ENCODE measurements at places on chromosomes 2 and 18.

GRCh38 chr2:142815375-142815774, 62.1 kb upstream of the KYNU start:
- DNase-seq, result no peak

DNA sequence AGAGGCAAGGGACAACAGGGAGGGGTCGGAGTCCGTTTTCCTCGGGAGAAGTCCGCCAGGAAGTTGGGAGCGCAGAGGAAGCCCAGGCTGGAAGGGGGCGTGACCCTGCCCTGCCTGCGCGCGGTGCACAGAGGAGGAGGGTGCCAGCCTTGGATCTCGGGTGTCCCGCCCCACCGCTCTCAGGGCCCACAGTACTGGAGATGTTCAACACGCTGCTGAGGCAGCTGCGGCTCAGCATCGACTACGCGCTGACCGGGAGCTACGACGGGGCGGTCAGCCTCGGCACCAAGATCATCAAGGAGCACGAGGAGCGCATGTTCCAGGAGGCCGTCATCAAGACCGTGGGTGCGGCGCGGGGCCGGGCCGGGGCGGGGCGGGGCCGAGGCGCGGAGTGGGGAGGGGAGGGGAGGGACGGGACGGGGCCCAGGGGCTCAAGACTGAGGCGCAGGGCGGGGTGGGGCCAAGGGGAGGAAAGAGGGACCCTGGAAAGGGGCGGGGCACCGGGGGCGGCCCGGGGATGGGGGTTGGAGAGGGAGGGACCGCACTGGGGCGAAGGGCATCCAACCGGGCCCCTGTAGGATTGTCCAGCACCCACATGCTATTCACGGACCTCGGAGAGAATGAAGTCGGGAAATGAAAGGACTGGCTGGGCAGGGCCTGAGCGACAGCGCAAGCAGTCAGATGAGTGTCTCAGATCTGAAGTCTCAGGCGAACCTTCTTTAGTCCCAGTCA, 36.6 kb downstream of the POMC start:
- peak; percentile 67 for DNase-seq

DNA sequence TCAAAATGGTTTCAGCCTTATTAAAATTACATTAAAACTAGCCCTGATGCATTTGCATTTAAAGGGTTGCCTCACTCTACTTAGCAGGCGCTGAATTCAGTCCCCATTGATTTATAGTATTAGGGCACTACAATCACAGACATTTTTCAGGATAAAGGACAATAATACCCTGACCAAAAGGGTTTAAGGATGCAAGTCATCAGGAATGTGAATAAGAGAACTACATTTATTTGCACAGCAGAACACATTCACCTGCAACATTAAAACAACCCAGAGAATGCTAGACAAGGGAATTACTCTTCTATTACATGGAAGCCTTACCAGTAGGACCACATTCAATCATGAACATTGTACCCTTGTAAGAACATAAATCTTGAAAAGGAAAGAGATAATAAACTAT, 93.6 kb downstream of the TCF4 start:
- DNase-seq, result no peak

GRCh38 chr2:127523269-127523939, 2.9 kb downstream of the IWS1 start:
- DNase-seq, result no peak

GRCh38 chr18:22503803-22504202, 86.1 kb upstream of the CTAGE1 start:
- no peak for DNase-seq

GRCh38 chr2:204664708-204665121, 119.4 kb downstream of the PARD3B start:
- DNase-seq, result no peak

DNA sequence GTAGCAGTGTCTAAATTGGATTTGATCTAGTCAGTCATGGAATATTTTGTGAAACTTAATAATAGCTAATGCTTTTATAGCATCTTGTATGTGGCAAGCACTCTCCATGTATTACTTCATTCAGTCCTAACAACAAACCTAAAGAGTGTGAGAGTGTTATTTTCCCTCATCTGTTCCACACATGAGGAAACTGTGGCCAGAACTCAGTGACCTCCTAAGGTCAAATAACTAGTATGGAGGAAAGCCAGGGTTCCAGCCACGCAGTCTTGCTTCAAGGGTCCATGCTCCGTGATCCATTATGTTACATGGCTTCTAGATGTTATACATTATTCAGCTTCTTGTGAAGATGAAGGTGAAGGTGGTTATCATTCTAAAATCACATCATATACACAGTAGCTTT, 45.5 kb downstream of the TWSG1 start:
- DNase-seq, result no peak

DNA sequence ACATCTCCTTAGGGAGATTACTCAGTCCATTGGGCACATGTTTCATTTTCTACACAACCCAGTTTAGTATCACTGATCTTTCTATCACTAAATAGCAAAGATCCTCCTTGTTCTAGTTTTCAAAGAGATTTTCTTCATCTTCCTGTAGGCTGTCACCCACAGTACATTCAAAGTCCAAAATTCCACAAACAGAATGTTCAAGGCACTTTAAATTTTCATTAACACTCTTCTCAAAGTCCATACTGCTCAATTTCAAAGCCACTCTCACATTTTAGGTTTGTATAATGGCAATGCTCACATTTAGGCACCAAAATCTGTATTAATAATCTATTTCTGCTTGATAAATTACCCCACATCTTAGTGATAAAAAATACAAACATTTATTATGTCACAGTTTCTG, 152.8 kb downstream of the FSIP2 start:
- no peak for DNase-seq

DNA sequence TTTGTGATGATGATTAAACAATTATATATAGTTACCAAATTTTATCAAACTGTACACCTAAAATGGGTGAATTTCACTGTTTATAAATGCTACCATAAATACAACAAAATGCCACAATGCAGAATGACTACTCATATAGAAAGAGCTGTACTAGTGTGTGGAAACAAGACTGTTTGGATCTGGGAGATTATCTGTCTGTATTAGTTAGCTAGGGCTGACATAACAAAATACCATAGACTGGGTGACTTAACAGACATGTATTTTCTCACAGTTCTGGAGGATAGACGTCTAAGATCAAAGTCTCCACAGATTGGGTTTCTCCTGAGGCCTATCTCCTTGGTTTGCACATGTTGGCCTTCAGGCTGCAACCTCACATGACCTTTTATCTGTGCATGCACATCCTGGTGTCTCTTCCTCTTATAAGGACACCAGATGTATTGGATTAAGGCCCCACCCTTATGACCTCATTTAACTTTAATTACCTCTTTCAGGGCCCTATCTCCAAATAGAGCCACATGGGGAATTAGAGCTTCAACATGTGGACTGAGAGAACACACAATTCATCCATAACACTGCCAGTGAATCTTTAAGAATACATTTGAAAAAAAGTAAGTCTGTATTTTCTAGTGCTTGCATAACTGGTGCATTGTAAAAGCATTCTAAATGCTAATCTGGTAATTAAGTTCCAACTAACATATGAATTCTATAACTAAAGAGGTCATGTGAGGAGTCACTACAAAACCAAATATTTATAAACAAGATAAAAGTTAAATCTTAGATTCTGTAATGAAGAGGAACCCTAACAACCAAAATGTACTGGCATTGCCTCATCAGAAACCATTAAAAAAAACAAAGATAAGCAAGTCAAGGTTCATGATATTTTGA, 699.6 kb downstream of the NYAP2 start:
- DNase-seq, result no peak

DNA sequence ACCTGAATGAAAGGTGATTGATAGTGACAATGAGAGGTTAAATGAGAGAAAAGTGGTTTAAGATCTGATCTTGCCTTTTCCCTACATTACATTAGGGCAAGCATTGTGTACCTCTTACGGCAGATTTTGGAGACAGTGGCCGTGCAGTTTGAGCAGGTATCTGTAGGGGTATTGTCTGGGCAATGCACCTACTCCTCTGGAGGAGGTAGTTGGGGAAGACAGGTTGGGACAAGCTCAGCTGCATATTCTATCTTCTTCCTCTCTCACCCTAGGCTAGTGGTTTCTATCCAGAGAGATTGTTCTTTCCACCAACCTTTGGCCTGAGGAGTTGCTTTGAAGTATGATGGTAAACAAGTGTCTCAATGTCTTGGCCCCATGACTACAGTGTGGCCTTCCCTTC, 323.2 kb downstream of the CYP26B1 start:
- no peak for DNase-seq

- DNase-seq, result peak; percentile 77
Observed at GRCh38 chr2:60555066-60555782, 1.8 kb upstream of the BCL11A start.

DNA sequence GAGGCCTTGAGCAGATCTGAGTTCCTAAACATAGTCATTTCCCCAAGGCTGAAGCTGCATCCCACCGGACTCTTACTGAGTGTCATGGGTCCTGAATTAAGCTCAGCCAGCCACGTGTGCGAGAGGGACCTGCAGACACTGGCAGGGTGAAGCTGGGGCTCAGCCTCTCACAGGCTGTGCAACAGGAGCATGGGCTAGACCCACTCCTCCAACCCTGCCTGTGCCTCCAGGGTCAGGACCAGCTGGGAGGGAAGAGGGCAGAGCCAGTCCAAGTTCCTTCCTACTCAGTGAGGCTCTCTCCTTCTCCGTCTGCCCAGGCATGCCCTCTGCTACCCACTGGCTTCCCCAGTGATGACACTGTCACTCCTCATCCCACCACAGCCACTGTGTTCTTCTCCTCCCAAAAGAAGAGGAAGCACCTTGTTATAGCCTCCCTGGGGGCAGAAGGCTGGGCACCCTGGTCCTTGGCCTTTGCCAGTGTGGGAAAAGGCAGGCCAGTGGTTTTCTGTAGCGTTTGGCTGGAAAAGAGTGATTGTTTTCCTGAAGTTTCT, 78.9 kb downstream of the KCNF1 start:
- DNase-seq, result no peak
